Activated CD4-positive, CD25-positive, alpha-beta regulatory T cell (primary cell): ENCODE measurements at places on chromosomes 11 and 22.

- DNase-seq = no peak
Observed at GRCh38 chr11:122647736-122648275, 7.7 kb upstream of the UBASH3B start.

DNA sequence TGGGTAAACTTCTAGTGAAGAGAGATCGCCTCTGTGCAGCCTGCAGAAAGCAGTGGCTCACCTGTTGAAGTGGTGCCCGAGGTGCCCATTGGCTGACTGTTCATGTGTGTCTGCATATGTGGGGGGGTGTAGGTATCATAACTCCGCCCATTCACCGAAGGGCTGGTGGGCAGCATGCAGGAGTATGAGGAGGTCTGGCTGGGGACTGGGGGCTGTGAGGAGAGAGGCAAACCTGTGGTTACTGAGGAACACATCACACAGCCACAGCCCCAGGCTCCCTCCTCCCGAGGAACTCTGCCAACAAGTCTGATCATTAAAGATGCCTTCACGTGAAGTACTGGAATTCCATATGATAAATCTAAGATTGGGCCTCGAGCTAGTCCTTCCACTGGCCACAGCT, 20.5 kb downstream of the PAX6 start:
- no peak for DNase-seq

DNA sequence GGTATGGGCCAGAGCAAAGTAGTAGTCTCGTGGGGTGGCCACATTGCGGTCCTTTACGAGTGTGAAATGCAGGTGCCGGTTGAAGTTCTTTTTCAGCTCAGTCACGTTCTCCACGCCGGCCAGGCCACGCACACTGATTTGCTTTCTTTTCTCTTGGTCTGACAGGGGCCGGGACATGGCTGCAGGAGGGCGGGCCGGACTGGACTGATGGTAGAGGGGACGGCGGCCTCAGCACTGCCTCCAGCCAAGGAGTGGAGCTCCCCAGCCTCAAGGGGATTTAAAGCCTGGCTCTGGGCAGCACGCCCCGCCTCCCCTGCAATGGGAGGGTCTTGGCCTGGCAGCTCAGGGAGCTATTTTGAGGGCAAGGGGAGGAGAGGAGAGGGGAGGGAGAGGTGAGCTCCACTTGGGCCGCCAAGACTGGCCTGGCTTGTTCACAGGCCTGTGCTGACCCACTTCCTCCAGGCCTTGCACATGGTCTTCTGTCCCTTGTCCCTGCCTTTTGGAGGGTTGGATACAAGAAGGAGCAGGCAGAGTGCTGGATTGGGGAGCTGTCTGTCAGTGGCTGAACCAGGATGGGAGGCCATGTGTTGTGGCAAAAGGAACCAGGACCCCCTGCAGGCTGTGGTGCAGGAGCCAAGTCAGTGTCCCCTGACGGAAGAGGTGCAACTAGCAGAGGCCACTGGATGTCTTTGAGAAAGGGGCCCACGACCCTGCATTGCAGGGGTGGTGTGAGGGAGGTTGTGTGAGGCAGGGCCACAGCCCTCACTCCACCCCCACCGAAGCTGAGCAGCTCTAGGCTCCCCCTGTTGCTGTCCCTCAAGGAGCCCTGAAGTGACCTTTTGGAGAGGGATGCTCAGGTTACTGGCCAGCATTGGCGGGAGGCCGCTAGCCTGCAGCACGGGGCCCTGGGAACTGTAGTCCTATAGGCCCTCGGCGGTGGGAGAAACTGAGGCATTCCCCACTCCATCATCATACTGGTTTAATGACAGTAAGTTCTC, at the start of gene PYGM:
Gene PYGM (minus strand): TSS at position 253 of the 998 bp plus-strand sequence. CDS start 76 bp downstream, at position 177.
- DNase-seq = no peak

DNA sequence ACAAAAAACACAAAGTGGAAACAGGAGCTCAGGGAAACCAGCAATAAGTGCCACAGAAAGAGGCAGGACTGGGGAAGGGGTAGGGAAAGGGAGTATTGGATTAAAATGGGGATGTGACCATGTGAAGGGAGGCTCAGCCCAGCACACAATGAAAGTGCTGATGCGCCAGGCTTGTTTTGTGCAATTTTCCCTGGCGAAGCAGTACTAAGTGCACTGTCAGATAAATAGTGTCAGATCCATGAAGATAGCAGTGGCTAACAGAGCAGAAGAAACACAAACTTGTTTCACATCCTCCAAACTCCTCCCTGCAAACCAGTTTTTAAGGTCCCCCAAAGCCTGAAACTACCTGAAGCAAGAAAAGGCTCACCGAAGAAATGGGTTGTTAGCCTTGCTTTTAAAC, 50.7 kb upstream of the RAPSN start:
- no peak for DNase-seq

- no peak for DNase-seq
Observed at GRCh38 chr22:19117111-19117512, 5.1 kb downstream of the DGCR2 start.

GRCh38 chr11:104001561-104002056, 34.8 kb upstream of the DDI1 start:
- DNase-seq = no peak

DNA sequence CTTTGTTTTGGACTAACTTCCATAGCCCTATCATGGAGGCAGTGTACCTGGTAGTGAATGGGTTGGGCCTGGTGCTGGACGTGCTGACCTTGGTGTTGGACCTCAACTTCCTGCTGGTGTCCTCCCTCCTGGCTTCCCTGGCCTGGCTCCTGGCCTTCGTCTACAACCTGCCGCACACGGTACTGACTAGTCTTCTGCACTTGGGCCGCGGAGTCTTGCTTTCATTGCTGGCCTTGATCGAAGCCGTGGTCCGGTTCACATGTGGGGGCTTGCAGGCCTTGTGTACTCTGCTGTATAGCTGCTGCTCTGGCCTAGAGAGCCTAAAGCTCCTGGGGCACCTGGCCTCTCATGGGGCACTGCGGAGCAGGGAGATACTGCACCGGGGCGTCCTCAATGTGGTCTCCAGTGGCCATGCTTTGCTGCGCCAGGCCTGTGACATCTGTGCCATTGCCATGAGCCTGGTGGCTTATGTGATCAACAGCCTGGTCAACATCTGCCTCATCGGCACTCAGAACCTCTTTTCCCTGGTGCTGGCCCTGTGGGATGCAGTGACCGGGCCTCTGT, 846 bp downstream of the RNF26 start:
- no peak for DNase-seq

DNA sequence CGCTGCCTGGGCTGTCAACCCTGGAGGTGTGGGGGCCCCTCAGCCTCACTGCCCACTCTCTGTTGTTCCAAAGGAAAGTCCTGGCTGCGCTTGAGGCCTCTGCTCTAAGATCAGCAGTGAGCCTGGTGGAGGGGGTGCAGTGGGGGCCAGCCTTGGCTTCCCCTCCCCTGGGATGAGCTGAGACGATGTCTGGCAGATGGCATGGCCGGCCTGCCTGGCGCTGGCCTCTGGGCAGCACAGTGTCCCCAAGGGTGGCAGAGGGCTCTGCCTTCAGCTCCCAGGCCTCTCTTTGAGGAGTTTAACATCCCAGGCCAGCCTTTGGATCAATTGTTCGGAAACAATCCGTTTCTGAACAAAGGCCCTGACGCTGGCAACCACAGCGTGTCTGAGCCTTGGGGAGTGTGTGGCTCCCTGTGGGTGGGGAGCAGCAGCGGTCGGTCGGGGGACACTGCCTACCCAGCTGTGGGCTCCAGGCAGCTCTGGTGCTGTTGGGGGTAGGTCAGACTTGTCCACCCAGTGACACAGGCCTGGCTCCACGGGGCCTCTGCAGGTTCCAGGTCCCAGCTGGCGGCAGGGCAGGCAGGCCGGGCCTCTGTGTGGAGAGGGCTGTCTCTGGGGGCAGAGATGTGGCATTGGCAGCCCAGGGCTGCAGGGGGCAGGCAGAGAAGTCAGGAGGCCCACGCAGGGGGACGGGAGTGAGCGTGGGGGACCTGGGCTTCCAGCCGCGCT, 12.1 kb downstream of the TSPAN4 start:
- no peak for DNase-seq

- no peak for DNase-seq
Observed at GRCh38 chr22:42431401-42432019, 693 bp downstream of the NFAM1 start.

DNA sequence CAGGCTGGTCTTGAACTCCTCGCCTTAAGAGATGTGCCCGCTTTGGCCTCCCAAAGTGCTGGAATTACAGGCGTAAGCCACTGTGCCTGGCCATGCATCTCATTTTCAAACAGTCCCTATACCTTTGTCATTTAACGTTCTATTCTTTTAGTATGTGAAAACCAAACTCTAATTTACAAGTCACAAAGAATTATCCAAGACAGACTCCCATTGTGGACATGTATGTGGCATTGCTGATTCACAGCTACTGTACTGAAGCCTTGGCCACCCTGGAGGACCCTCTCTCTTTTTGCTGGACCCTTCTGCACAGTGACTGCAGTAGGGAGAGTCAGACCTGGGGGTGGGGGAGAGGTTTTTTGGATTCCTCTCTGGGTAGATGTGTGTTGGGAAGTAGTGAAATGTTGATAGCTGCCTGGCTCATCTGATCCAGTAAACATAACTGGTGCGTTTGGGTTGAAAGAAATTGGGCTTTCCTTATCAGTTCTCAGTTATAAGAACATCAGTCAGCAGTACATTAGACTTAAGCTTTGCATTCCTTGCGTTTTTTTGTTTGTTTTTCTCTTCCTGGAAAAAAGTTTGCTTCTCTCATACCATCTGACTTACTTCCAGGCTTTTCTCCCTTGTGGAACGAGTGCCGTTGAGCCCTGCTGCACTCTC, 65.9 kb downstream of the MED15 start:
- DNase-seq = no peak

DNA sequence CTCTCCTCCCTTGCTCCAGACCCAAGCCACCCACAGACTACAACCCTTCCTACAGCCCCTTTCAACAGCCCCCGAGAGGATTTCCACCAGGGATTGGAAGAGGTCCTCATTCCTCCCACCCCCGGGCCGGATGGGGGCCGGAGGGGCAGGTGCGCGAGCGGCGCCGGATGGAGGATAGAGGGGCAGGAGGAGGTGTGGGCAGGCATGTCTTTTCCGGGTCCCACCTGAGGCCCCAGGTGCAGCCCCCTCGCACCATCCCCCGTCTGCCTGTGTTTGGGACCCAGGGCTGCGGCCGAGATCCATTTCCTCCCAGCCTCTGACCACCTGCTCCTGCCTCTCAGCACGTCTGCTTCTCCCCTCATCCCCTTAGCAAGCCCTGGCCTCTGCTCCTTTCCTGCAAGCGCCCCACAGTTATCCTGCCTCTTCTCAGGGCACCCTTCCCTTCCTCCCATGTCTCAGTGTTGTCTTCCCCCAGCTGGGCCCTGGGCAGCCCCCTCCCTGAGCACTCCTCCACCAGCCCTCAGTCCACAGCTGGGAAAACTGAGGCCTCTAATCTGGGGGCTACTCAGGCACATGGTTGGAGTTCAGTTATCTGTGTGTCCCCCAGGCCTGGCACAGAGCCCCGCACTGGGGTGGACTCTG, 19.3 kb upstream of the CBX7 start:
- no peak for DNase-seq

DNA sequence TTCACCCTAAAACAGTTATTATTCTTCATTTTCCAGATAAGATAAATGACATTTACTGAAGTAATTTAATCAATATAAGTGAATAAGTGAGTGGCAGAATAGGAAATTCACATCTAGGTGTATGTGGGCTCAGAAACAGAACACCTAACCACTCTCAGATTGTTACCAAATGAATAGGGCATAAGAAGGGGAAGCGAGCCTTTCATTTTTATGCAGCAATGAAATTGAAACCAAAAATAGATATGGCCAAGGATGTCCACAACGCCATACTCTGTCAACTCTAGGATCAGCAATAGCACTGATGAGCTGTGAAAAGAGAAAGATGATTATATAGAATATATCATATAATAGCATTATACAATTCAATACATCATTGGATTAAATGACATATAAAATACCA, 398.1 kb upstream of the API5 start:
- DNase-seq = no peak

DNA sequence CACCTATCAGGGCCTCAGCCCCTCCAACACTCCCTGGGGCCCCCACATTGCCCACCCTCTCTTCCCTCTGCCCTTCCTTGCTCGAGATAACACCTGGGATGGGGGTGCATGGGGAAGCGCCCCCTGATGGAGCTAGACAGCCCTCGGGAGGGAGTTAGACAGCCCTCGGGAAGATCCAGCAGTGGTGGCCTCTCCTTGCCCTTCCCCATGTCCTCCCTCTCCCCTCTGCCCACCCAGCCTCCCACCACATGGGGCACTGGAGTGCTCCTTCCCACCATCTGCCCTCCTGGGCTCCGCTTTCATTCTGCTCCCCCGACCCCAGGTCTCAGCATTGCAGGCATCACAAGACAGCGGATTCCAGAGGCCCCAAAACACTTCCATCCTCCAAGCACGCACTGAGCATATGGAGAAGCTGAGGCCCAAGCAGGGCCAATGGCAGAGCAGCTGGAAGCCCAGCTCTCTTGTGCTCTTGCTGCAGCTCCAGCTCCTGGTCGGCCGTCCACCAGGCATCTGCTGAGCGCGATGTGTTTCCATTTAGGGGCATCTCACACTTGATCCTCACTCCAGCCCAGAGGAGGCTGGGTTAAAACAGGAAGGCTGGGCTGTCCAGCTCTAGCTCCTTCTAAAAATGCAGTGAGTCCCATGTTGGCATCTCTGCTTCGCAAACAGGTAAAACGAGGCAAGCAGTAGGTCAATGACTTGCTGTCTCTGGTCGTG, 65.6 kb downstream of the IGLL1 start:
- no peak for DNase-seq

- no peak for DNase-seq
Observed at GRCh38 chr11:28289444-28289843, 181.3 kb downstream of the METTL15 start.

GRCh38 chr11:5228124-5228523, 1.3 kb upstream of the HBB start:
- no peak for DNase-seq

DNA sequence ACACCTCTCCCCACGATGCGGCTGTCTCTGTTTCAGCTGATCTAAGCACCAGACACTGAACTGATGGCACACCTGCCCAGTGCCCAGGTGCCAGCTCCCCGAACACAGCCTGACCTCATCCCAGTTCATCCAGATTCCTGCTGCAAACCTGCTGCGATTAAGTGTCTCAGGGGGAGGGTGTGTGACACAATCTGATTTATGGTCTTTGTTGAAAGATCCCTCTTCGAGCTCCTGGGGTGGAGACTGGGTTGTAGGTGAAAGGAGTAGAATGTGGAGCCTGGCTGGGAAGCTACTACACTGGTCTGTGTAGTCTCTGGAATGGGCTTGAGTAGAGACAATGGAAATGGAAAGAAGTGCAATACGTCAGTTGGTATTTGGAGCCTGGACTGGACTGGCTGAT, 390.3 kb downstream of the SHANK2 start:
- no peak for DNase-seq

- no peak for DNase-seq
Observed at GRCh38 chr11:113505046-113505445, 29.8 kb upstream of the DRD2 start.

GRCh38 chr11:72358466-72359405, 75.6 kb downstream of the CLPB start:
- DNase-seq = no peak

GRCh38 chr11:36456156-36456555, 53.9 kb downstream of the TRAF6 start:
- no peak for DNase-seq
